ENCODE measurements at places on chromosomes 3 and 15.

DNA sequence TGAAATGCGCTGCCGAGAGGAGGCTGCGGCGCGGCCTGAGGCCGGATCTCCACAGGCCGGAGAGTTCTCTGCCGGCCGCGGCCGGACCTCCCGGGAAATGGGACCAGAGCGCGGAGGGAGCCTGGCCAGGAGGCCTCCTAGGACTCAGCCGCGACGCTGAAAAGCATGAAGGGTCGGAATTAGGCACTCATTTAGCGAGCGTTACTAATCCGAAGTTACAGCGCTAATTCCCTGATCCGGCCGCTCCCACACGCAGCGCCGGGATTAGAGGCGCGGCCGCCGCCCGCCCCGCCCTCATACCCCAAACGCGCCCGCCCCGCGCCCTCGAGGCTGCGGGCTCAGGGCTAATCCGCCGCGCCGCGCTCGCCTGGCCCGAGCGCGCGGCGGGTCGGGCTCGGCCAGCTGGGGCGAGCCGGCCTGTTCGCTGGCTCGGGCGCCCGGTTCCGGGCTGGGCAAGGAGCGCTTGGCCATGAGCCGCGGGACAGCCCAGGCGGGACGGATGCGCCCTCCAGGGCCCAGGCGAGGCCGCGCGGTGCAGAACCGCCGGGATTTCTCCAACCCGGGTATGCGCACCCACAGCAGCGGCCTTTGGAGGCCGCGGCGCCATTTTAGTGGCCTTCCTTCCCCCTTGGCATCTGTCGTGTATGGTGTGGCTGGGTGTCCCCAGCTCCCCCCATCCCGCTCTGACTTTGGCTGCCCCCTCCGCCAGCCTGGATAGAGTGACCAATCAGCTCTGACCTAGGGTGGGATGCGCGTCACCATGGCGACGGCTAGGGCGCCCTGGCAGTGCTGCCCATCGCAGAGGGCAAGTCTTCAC, 36.8 kb upstream of the POLG start:
- DNase-seq, result no peak

DNA sequence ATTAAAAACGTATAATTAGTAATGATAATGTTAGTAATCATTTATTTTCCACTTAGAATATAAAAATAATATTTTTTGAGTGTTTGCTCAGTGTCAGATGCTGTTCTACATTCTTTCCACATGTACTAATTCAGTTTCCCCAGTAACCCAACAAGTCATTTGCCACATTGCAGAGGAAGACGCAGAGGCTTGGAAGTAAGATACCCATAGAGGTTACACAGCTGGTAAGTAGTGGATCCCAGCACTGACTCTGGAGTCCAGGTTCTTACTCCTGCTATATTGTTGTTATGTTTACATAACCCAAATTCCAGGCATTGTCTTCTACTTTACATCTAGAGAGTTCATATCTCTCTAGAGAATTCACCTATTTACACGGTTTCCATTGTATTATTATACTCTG, 48.2 kb upstream of the MYO5C start:
- no peak for DNase-seq

DNA sequence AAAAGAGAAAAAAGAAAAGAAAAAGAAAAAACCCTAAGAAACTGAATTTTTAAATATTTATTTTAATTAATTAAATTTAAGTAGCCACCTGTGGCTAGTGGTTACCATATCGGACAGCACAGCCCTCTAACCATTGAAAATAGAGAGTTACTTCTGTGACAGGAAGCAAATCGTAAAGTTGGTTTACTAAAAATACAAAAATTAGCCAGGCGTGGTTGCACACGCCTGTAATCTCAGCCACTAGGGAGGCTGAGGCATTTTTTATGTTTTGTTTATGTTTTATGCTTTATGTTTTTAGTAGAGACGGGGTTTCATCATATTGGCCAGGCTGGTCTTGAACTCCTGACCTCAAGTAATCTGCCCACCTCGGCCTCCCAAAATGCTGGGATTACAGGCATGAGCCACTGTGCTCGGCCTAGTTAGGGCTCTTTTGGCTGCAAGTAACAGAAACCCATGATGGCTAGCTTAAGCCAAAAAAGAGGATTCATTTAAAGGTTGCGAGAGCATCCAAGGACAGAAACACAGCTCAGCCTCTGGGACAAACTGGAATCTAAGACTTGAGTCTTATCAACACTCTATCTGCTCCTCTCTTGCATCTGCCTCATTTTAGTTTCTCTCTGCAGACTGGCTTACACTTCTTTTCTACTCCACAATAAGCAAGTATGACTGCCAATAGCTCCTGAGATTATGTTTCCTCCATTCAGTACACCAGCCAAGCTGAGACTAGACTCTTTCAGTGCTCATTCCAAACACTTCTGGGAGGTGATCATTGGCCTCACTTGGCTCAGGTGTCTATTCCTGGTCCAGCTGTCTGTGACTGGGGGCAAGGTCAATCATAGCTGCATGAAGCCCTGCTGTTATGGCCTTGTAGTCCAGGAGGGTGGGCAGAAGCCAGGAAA, 6.8 kb upstream of the SKIL start:
- no peak for DNase-seq

DNA sequence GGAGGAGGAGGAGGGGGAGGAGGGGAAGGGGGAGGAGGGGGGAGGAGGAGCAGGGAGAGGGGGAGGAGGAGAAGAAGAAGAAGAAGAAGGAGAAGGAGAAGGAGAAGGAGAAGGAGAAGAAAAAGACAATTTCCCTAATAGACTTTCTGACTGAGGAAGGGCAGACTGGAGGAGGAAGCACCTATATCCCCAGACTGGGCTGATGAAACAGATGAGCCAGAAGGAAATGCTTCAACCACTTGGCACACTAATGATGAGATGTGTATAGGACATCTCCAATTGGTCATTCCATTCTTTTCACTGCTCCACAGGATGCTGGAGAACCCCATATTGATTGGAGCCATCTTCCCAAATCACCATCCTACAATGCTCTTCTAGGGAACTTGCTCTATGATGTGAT, 69.9 kb downstream of the LYZL4 start:
- no peak for DNase-seq

DNA sequence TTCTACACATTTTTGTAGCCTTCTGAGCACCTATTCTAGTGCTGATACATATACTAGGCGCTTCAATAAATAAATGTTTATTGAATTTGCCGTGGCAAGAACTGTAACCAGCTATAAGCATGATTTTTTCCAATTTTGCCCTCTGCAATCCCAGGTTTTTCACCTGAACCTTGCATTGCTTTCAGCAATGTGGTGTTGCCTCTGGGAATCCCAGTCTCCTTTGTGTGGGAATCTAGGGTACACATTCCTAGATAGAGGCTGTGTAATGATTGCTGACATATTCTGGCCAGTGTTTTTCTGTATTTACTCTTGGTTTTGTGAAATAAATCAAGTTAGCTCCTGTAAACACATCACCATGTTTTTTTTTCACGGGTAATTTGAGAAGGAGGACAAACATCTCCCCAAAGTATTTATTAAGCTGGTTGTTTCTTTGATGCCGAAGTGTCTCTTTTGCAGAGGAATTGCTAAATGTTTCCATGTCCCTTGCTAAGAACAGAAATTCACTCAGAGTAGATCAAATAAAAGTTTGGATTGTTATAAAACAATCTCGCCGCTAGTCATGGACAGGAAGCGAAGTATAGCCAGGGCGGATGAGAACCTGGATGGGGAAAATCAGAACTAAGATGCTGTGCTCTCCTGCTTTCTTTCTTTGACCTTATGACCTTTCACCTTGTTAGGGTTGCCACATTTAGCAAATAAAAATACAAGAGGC, 1.2 kb downstream of the CFAP91 start:
- DNase-seq, result no peak

- no peak for DNase-seq
Measured at GRCh38 chr3:28218071-28218916, 23.1 kb upstream of the CMC1 start.

DNA sequence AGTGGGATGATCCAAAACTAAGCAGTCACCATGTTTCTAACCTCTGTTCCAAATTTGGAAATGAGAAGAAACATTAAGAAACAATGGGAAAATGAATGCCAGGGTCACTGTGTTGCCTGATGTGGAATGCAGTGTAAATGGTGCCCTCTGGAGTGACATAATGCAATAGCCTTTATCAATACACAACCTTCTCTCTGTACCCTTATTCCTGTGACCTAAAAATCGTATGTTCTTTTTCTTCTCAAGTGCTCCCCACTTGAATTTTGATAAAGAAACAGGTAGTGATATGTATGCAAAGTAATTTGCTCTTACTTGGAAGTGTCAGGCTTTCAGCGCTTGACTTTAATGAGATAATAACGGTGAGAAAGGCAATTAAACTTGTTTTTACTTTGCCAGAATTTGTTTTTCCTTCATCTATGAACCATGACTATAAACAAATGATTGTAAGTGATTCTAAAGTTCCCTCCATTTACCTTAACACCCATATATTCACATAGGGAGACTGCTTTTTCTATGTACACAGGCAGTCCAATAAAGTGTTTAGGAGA, 145.8 kb upstream of the THRB start:
- no peak for DNase-seq

- DNase-seq, result no peak
Measured at GRCh38 chr3:94162700-94163099, 99.8 kb downstream of the NSUN3 start.

- DNase-seq, result no peak
Measured at GRCh38 chr3:147189016-147189415, 217.3 kb downstream of the ZIC4 start.

DNA sequence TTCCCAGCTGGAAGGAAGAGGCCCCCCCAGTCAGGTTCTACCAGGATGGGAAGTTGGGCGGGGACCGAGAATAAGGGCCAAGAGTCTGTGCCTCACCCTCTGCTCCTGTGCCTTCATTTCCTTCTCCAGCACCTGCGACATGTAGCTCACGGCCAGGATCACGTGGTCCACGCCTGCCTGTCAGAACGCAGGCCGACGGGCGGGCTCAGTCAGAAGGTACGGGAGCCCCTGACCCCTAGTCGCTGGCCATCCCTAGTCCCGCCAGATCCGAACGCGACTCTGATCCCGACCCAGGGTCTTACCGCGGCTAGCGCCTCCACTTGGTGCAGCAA, 489 bp downstream of the GMPPB start:
- DNase-seq, result no peak

- DNase-seq, result no peak
Measured at GRCh38 chr3:30539772-30540171, 66.6 kb upstream of the TGFBR2 start.

DNA sequence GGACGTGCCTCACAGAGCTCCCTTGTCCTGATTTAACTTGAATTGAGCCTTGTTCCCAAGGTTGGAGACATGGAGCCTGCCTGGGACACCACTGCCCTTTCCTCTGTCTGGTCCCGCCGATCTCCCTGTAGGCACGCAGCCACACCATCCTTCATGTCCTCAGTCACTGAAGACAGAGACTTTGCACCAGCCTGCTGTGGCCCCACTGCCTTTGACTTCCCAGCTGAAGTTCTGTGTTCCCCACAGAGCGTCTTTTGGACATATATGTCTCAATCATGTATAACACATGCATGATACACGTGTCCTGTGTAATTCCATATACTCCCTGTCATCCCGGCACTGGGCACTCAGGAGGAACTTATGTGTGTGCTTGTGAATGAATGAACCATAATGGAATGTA, 23.6 kb downstream of the GABRA5 start:
- no peak for DNase-seq

DNA sequence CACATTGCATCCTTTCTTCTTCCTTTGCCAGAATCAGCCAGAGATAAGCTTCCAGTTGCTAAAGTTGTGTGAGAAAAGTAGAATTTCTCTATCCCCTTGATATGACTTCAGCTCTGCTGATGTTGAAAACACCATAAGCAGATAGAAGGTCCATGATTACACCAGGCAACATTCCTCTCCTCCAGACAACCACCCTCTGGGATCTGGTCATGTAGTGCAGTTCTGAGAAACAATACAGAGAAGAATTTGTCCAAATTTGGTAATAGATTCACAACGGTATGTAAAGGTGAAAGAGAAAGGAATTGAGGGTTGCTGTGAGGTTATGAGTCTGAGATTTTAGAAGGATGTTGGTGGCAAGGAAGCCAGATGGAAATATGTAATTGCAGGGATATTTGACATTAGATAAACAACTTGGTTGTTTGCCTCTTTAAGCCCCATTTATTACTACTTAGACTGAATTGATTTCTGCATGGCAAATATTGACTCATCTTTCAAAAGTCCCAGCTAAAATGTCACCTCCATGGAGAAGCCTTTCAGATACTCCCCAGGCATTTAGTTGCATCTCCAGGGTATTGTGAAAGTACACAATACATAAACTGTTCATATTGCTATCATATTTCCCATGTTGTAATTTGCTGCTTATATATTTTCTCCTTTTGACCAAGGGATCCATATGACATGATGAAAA, 134.9 kb downstream of the GAP43 start:
- peak; percentile 41 for DNase-seq

DNA sequence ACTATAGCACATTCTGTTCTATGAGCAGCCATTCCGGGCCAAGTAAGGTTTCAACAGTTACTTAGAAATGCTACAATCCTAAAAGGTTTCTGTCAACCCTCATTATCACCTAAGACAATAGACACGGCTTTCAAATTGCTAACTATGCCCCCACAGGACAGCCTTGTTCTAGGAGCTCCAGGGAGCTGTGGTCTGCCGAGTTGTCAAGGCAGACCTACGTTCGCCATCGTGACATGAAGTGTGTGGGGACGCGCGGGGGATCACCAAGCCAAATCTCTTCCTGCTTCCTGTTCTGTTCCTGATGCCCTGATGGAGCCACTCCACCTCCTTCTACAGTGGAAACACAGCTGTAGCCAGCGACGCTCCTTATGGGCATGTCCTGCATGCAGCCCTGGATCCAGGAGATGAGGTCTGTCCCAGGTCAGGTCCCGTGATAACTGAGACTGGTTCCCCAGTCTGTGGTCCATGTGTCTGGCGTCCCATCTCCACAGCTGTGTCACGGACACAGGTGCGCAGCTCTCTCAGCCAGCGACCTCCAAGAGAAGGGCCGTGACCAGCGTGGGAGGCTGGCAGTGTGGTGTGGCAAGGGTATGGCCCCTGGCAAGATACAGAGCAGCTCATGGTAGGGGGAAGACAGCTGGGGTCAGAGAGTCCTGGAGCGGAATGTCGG, 82.8 kb downstream of the PCSK6 start:
- DNase-seq, result no peak

GRCh38 chr15:82871358-82871757, 61.9 kb downstream of the WHAMM start:
- no peak for DNase-seq
